Stimulated activated CD4-positive, alpha-beta T cell treated with anti-CD3 and anti-CD28 coated beads, Interleukin-15, amount 100 ng/mL, for 24 hours (primary cell): ENCODE measurements at places on chromosomes 6 and 20.

GRCh38 chr6:158754738-158755137, 64.4 kb downstream of the EZR start:
- DNase-seq, result no peak

- no peak for DNase-seq
Measured at GRCh38 chr6:56984361-56984760, 29.5 kb downstream of the BEND6 start.

DNA sequence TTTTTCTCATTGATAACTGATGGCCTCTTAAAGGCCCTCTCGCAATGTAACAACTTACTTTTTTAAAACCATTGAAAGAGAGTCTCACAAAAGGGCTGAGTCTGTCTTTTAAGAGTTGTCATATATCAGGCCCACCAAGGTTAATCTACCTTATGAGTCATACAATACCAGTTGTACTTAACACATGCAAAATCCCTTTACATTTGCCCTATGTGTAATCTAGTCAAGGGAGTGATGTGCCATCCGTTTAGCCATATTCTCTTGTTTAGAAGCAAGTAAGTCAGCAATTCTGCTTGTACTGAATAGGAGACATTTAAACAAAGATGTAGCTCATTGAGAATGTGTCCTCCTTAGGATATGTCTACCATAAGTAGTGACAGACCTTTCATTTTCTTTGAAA, 143.7 kb downstream of the TENT5A start:
- DNase-seq, result no peak

GRCh38 chr20:1876217-1876921, 18.8 kb upstream of the SIRPA start:
- DNase-seq, result no peak

- no peak for DNase-seq
Measured at GRCh38 chr6:163970846-163971564, 556.5 kb downstream of the QKI start.

DNA sequence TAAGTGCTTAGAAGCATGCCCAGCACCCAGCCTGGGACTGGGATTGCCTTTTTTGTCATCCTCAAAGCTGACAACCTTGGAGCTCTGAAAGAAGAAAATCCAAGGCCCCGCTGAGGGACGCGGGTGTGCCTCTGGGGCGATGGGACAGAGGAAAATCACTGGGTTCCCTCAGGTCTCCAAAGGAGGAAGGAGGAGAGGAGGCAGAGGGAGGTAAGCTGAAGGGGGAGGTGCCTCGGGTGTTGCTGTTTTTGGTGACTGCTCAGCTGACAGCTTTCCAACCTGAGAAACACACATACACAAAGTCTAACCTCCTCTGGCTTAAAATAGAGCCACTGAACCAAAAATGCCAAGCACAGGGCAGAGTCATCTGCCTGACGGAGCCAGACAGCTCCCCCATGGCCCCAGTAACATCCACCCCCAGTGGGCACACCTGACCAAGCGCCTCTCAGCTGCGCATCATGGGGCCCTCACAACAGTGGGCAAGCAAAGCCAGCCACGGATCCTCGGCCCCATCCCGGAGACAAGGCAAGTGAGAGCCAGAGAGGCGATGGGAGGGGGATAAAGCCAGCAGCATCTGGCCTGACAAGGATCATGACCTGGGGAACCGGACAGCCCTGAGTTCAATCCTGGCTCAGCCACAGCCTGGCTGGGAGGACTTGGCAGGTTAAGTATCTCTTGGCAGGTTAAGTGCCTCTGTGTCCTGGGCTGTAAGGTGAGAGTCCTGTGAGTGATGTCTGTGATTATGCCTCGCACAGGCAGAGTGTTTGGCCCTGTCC, 3.2 kb upstream of the KCNK15 start:
- DNase-seq, result no peak

DNA sequence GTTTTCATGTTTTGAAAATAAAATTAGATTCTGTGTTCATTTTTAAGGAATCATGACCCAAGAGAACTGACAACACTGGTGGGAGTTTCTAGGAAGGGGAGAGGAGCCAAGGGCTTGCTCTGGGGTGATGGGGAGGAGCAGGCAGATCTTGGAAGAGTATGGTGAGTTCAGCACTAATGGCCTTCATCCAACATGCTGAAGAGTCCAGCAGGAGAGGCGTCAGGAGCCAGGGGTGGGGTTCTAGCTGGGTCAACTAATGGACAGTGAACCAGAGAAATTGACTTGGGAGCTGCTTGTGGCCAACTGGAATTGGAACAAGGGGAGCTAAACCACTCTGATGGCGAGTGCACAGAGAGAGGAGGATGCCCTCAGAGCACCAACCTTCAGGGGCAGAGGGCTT, 107.1 kb downstream of the MRPL14 start:
- DNase-seq, result no peak

- DNase-seq, result no peak
Measured at GRCh38 chr6:80939898-80940297, 812.6 kb downstream of the TENT5A start.

DNA sequence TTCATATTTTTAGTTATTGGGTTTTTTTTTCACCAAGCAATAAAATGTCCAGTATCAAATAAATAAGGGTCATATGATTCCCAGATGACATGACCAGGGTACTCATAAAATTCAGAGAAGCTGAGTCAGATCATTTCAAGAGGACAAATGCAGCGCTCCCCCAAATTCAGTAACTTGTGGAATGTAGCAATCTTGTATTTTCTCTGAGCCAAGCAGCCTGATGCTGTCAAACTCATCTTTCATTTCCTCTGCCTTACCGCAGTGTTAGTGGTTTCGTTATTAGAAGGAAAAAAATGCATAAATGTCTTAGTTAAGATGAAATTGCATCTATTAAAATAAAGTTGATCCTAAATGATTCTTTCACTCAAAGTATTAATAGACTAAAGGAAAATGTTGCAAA, 57.8 kb upstream of the EDN1 start:
- DNase-seq, result no peak

DNA sequence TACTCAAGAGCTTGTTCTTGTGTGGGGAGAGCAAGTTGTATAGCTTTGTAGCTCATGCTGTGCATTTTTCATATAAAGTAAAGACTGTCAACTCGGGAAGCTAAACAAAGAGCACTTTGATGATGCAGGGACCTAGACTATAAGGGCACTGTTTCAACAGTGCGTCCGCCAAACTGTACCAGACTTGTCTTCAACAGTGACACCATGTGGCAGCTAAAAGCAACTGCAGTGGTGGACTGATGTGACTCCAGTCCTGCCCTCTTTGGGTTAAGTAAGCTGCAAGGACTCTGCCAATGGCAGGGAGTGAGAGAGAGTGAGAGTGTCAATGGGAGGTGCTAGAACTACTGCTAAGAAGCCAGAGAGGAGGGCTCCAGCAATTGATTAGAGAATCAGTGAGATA, 48.1 kb upstream of the MC3R start:
- DNase-seq, result no peak

DNA sequence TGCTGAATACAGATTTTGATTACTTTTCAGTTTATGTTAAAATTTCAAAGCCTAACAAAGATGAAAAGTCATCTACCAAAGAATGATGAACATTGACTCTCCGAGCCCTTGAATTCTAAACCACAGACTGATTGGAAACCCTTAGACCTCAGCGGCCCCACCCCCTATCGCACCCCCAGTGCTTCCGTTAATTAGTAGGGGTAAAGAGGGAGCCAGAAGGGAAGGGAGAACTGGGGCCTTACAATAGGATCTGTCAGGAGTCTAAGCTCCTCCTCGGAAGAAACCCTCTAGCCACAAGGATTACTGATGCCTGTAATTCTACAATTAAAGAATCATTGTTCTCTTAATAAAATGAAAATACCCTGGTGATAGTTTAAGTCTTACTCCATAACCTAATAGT, 79.7 kb upstream of the JARID2 start:
- DNase-seq, result no peak
